ENCODE measurements at places on chromosomes 7 and 10.

GRCh38 chr10:34780818-34781380, 34.2 kb downstream of the PARD3 start:
- DNase-seq: peak; percentile 7

DNA sequence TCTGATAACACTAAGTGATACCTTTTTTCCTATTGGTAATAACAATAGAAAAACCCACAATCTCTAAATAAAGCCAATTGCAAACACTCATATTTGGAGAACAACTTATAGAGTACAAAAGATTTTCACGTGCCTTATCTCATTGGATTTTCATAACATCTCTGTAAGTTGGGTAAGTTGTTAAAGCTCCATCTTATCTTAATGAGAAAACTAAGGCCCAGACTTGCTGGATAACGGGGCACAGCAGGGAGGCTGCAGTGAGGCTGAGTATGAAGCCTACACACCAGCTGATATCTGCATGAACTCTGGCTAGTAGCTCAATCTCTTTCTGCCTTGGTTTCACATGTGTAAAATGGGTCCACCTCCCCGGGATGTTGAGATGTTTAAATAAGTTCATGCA, 26.8 kb downstream of the CPVL start:
- no peak for DNase-seq

DNA sequence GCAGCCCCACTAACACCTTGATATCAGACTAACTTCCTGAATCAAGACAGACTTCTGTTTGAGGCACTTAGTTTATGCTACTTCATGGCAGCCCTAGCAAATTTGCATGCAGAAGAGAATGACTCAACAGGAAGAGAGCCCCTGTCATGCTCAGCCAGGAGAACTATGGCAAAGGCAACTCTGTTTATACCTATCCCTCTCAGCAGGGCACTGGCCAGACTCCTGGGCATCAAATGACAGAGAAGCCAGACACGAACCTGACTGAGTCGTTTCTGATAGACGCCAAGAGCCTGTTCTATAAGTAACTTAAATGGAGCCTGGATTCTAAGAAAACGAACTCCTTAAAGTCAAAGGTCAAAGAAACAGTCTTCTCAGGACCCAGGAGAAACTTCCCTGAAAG, 50.9 kb upstream of the UNC5B start:
- peak; percentile 42 for DNase-seq

GRCh38 chr10:98349508-98349922, 65.5 kb downstream of the PYROXD2 start:
- peak; percentile 61 for DNase-seq

DNA sequence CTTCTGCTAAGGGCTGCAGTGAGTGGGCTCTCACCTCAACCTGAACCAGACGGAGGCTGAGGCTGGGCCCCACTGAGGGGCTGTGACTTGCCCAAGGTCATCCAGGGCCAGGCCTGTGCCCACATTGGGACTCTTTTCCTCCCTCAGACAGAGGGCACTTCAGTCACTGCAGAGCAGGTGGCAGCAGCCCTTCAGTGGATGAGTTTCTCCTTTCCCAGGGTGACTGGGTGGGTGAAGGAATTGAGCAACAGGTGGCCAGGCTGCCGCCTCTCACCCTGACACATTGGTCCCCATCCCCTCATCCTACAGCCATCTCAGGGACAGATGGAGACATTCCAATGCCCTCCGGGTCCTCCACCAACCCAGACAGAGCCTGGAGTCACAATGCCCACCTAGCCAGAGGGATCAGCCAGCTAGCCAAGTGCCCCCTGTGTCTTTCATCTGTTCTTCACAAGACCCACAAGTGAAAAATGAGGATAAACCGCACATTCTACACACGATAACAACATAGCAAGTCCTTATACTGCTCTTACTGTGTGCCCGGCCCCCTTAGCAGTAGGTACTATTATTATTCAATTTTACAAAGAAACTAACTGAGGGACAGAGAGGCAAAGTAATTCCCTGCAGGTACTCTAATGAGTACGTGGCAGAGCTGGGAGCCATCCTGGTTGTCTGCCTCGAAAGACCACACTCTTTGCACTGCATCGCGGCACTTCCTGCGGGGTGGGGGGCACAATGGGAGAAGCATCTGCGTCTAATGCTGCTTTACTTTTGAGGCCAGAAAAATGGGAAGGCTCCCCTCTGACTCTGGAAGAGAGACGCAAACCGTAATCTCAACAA, 1.7 kb upstream of the SLC18A3 start:
- DNase-seq: no peak

DNA sequence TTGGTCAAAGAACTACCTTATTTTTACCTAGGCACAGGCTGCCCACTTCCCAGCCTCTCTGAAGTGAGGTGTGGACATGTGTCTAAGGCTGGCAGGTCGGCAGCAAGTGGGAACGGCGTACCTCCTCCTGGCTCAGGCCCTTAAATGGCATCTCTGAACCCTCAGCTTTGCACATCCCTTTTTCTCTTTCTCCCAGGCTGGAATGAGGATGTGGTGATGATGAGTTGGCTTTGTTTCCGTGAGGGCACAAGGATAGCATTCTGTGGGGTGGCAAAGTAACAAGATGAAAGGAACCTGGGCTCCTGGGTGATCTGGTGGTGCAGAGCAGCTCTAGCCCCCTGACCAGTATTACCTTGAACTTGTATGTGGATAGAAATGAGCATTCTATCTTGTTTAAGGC, 196.8 kb downstream of the REEP3 start:
- DNase-seq: no peak

DNA sequence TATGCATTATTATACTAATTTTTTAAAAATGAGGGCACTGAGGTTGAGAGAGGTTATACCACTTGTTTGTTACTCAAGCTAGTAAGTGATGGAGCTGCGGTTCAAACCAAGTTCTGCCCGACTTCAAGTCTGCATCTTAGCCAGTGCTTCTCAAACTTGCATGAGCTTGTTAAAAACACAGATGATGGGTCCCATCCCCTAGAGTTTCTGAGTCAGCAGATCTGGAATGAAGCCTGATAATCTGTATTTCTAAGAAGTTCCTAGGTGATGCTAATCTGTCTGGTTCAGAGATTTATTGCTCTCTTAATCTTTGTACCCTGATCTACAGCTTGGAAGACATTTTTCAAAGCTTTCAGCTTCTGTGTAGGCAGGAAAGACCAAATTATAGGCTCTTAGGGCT, 67.7 kb upstream of the CC2D2B start:
- DNase-seq: peak; percentile 12

- DNase-seq: no peak
Observed at GRCh38 chr10:95759233-95759826, 3.4 kb downstream of the ENTPD1 start.

DNA sequence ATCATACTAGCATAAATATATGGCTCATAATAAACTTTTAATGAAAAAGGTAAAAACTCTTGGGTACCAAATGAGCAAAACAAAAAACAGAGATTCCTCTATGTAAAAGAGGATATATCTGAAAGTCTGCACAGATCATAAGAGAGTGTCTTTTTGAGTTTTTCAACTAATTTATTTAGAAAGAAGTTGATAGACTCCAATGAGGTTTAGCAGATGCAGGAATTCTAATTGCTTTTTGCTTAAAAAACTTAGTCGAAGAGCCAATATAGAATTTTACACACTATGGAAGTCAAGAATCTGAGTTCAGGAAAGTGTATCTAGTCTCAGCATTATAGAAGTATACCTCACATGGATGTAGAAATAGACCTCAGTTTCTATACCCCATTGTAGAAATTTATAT, 3.4 kb upstream of the MLLT10 start:
- no peak for DNase-seq

- no peak for DNase-seq
Observed at GRCh38 chr7:388023-388960, 98.3 kb downstream of the FOXL3 start.

GRCh38 chr7:155930061-155930460, 117.8 kb upstream of the SHH start:
- DNase-seq: no peak

- no peak for DNase-seq
Observed at GRCh38 chr7:36406156-36406555, 16.5 kb downstream of the ANLN start.

GRCh38 chr7:38870147-38870546, 38.8 kb downstream of the VPS41 start:
- no peak for DNase-seq

- DNase-seq: peak; percentile 20
Observed at GRCh38 chr10:12597788-12598765, 248.7 kb downstream of the CAMK1D start.

Data from hematopoietic multipotent progenitor cell treated with erythropoietin and hydrocortisone succinate and interleukin-3 and kit ligand, for 4 days (in vitro differentiated cells).